ENCODE measurements at places on chromosomes 7 and 10.
A peak's percentile ranks its signal among the peaks of the same experiment; 100 is the strongest.

DNA sequence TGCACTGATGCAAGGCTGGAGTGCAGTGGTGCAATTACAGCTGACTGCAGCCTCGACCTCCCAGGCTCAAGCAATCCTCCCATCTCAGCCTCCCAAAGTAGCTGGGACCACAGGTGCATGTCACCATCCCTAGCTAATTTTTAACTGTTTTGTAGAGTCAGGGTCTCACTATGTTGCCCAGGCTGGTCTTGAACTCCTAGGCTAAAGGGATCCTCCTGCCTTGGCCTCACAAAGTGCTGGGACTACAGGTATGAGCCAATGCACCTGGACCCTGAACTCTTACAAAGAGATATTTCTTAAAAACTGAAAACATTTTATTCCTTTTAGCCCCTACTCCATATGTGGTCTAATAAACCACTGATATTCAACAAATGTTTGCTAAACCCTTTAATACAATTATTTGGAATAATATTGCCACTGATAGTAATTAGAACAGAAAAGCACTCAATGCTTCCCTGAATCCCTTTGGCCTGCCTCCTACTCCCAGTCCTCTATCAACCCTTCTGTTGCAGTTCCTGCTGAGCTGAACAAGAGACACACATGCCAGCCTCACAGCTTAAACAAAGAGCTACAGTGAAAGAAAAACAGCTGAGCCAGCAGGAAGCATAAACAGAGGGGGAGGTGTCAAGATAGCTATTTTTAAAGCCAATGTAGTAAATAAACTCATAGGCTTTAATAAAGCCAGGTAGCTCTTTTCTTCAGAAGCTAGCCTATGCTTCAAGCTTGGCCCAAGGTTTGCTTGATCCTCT is 7.0 kb upstream of the GNAI1 start:
- no peak for DNase-seq

DNA sequence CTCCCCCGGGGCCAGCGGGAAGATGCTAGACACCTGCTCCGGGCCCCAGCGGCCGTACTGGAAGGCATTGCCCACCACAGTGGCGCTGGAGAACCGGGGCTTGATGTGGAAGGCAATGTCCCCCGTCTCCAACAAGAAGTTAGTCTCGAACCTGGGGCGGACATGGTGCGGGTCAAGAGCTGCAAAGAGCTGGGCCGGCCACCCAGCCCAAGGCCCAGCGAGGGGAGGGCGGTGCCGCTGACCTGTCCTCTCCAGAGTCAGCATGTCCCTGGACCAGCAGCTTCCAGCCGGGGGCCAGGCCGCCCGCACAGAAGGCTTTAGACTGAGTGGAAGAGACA is 551 bp downstream of the GRIFIN start:
- no peak for DNase-seq

GRCh38 chr7:140625908-140626868 is 14.4 kb downstream of the DENND2A start:
- DNase-seq = no peak

- no peak for DNase-seq
Measured at GRCh38 chr7:24858108-24858977, 101.1 kb upstream of the GSDME start.

GRCh38 chr7:102286237-102287110 is at the start of gene SH2B2:
SH2B2 (plus strand) TSS chr7:102286868; CDS start chr7:102300551, 13,683 bp downstream.
- peak; percentile 54 for DNase-seq

- DNase-seq = no peak
Measured at GRCh38 chr10:132062641-132063390, 2.9 kb upstream of the JAKMIP3 start.

DNA sequence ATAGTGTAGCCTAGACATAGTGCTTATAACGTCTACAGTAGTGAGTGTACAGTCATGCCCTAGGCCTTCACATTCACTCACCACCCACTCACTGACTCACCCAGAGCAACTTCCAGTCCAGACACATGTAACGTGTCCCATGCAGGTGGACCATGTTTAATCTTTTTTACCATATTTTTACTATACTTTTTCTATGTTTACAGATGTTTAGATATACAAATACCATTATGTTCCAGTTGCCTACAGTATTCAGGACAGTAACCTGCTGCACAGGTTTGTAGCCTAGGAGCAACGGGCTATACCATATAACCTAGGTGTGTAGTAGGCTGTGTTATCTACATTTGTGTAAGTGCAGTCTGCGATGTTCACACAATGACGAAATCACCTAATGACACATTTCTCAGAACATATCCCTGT is 11.0 kb downstream of the MPP7 start:
- DNase-seq = no peak

DNA sequence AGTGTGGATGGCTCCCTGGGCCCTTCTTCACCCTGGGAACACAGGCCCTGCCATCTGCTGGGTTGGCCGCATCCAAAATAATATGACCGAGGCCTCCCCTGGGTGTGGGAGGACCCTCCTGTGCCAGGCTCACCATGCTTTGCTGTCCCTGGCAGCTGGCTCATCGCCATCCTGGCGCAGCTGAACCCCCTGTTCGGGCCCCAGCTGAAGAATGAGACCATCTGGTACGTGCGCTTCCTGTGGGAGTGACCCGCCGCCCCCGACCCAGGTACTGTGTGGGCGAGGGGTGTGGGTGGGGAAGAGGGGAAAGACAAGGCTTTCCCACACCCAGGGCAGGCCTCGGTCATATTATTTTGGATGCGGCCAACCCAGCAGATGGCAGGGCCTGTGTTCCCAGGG is 4.8 kb downstream of the ATP6V0E2 start:
- no peak for DNase-seq

GRCh38 chr10:26863351-26864076 is 2.8 kb upstream of the ABI1 start:
- no peak for DNase-seq

- DNase-seq = peak; percentile 75
Measured at GRCh38 chr10:103592186-103593021, 98.9 kb downstream of the NEURL1 start.

- no peak for DNase-seq
Measured at GRCh38 chr10:26423722-26424121, 14.4 kb upstream of the APBB1IP start.

DNA sequence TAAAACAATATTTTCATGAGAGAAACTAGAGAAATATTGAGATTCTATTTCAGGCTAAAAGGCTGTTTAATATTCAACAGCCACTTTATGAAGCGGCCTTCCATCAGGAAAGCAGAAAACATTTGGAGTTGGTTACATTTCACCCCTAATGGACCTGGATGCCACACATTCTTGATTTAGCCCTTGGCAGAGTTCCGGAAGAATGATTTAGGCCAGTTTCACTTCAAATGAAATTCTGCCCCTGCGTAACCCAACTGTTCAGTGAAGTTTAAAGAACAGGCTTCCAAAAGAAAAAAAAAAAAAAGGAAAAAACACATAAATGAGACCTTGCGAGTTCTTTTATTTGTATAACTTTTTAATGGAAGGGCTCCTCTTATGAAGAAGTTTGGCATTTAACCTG is 239.2 kb upstream of the AKR1E2 start:
- no peak for DNase-seq

DNA sequence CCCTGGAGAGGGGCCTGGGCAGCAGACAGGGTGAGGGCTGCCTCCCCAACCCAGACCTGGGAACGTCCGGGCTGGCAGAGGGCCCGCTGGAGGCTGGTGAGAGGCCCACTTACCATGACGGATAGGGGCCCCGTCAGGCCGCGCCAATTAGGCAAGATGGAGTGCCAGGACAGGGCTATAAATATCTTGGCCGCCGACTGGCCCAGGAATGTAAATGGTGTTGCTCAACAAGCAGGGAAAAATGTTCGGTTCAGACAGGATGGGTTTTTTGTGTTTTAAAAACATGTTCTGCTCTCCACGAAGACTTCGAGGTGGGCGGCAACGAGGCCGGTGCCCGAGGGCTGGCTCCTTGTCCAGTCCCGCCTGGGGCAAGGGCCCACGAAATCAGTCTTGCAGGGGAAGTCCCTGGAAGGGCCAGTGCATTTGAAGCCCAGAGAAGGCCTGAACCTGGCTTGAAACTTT is 35.8 kb upstream of the ELN start:
- DNase-seq = no peak

DNA sequence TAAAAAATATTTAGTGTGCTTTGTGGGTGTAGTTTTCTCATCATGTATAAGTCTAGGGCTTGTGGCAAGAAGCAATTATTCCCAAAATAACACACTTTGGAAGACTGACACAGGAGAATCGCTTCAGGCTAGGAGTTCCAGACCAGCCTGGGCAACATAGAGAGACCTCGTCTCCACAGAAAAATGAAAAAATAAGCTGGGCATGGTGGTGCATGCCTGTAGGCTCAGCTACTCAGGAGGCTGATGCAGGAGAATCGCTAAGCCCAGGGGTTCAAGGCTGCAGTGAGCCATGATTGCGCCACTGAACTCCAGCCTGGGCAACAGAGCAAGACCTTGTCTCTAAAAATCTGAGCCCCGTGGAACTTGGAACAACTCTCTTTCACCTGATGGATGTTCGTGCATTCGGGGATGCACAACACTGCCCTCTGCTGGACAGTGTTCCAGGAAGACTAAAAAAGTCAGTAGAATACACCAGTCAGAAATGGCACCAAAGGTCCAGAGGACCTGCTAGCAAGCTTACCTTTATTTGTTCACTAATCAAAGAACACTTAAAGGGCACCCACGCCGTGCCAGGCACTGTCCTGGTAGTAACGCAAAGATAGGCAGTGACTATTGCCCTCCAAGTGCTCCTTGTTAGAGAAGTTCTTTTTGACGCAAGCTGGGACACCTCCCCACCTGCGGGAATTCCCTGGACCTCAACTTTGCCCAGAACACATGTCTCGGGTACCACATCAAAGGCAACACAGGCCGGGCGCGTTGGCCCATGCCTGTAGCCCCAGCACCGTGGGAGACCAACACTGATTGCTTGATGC is 81.9 kb upstream of the CALN1 start:
- DNase-seq = peak; percentile 36

All from naive thymus-derived CD8-positive, alpha-beta T cell (primary cell).